ENCODE measurements at places on chromosomes 1 and 21. TPM values are rescaled to one million over a fixed set of nuclear protein-coding genes. Genes with fewer than 3 reads are reported as not detected.

Gene LMOD1
- polyA plus RNA-seq: 6.1 TPM

Gene DEDD
- polyA plus RNA-seq: 38.4 TPM

Gene GSTM1
- not detected for polyA plus RNA-seq

DNA sequence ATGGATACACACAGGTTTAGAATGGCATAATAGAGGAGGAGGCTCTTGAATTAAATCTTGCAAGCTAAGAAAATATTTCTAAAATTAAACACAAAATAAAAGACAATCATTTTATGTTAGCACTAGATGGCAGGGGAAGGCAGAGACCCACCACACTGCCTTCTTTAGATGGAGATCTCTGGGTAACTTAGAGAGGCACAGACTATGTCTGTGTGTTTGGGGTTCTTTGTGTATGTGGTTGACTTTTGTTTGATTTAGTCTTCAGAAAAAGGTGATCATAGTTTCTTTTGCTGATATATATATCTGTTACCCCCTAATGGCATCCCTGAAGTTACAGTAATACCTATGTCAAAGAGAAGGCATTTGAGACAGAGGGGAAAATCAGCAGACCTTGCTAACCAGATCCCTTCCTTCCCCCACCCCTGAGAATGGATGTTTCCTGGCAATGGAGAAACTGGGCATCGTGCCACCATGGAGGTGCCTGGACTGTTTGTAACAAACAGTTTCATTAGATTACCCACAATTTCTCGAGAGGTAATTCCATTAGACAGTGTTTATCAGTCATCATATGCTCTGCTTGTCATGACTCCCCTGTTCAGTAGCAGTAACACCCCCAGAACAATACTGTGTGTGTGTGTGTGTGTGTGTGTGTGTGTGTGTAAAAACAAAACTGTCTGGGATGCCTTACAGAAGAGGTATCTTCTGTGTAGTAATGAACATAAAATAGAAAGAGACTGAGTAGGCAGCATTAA is 228.3 kb upstream of the DEPDC1 start:
- DNase-seq: no peak

DNA sequence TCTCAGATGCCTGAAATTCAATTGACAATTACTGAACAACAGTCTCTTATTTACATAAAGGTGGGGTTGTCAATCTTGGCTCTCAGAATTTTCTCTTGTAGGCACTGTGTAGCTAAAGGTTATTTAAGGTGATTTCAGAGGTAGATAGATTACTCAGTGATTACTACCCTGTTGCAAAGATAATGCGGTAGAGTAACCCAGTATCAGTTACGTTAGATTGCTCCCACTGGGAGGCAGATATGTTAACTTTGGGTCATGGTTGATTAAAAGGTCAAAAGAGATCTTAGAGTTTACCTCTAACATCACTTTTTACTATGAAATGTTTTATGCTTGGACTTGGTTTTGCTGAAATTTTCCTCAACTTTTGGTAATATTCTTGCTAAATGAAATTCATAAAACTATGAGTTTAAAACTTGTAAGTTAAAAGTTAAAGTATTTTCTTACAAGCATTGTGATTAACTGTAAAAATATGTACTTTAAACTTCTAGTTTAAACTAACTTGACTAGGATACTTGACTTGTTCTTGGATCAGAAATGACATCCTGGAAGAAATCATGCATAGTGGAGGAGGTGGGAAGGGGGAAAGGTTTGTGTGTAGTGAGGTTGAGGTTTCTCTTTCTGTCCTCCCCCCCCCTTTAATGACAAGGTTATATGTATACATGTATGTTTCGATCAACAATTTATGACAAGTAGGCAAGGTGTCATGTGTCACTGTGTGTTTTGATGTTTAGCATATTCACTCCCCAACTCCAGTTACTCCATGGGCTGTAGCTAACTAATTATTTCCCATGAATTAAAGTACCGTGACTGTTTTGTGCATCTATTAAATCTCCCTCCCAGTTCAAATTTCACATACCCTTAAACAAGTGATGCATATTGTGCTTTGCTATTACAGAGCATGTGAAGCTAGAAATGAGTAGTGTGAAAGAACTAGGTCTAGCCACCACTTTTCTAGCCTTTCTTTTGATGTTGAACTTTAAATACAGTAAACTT is 2.9 kb downstream of the LAMC1 start:
- DNase-seq: peak; percentile 48

DNA sequence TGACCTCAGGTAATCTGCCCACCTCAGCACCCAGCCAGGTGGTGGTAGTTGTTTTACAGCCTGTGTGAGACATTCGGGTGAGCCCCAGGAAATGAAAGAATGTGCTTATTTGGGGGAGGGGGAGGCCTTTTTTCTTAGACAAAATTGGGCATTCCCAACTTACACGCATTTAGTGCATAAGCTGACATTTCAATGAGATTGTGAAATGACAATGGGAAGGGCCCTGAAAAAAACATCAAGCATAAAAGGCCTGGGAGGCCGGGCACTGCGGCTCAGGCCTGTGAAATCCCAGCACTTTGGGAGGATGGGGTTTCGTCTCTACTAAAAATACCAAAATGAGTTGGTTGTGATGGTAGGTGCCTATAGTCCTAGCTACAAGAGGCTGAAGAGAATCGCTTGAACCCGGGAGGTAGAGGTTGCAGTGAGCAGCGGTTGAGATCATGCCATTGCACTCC is 5.0 kb downstream of the GAS5 start:
- DNase-seq: peak; percentile 12

DNA sequence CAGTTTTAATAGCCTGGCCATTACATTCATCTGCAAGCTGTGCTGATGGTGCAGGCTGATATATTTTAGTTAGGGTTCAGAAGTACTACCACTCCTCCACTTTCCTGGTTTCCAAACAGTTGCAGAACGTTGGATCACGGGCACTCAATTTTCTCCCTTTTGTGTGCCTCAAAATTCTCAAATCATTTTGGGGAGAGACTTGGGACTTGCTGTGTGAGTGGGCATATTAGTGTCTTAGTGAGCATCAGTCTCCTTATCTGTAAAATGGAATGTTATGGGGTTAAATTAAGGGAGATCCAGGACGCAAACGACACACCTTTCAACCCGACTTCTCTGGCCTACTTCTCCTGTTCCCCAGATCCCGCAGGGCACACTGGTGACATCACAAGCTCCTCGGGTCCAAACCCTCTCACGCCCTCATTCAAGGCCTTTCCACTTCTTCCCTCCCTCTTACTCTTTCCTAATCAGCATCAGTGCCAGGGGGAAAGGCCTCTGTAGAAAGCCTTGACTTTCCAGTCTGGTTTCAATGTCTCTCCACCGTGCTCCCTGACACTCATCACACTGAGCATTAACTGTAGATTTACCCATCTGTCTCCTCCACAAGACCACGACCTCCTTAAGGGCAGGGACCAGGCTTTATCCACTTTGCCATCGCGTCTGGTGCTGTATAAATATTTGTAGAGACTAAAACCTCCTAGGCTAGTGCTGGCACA is 1.2 kb downstream of the PIGP start:
- peak; percentile 93 for DNase-seq

- DNase-seq: no peak
These were observed 309.8 kb downstream of the MATN1 start for GRCh38 chr1:30413606-30414005.

GRCh38 chr1:235090406-235091069 is 38.1 kb downstream of the TOMM20 start:
- peak; percentile 24 for DNase-seq

GRCh38 chr1:41713141-41713540 is 205.6 kb downstream of the HIVEP3 start:
- no peak for DNase-seq

GRCh38 chr1:20486457-20487235 is 636 bp upstream of the CAMK2N1 start:
- DNase-seq: peak; percentile 75
